A673 (cell line): ENCODE measurements at places on chromosomes 7 and 10.
A peak's percentile ranks its signal among the peaks of the same experiment; 100 is the strongest.

DNA sequence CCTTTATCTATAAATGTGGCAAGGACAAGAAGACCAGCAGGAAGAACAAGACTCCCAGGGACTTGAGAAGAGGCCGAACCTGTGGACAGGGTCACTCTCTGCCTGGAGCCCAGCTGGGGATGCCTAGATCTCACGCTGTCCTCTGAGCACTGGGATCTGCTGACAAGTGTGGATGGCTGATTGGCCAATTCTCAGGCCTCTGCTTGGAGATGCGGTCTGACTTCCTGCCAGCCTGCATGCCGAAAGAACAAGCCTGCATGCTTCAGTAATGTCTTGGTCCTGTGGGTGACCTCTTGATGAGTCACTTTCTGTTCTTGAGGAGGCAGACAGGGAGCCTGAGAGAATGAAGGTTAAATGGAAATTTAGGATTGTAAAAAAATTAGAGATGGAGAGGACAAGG is 84.7 kb downstream of the TMEM178B start:
- DNase-seq, result no peak

DNA sequence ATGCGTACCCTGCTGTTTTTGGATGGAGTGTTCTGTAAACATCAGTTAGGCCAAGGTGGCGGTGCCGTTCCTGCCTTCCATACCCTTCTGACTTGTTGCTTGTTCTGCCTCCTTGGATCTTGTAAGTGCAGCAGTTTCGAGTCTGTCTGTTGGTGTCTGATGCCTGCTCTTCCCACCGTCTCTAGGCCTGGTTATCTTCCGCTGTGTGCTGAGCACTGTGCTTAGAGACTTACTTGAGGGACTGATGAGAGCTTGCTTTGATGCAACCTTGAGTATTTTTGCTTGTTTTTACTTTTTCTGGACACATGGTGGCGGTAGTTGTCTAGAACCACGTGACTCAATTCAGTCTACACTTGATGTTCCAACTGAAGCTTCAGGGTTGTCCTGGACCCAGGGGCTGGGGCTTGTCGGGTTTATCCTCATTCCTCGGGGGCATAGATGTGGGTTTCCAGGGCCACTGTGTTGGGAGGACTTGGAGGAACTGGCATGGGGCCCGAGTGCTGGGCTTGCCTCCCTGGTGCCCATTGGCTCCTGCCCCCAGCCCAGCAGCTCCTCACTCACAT is 14.4 kb upstream of the SPRN start:
- peak; percentile 64 for DNase-seq

GRCh38 chr7:36760856-36761762 is 36.8 kb upstream of the AOAH start:
- DNase-seq, result no peak

DNA sequence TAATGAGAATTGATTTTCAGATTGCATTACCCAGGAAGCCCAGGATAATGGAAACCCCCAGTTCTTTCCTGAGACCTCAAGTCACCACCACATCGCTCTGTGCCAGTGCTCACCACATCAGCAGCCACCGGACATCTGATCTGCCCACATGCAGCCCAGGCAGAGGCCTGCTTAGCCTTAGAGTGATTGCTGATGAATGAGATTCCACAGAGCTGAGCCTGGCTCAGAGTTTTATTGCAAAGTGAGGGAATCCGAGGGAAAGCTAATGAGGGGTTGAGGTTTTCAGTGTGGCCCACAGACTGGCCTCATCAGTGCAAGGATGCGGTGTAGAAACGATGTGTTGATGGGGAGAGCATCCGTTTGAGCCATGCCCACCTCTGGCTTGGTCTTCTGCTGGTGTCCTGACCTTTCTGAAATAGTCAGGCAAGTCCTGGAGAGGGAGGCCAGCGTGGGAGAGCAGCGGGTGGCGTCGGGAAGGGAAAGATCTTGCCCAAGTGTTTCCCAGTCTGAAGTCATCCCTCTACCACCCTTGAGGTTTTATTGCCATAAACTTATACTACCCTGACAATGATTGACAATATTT is 120.3 kb downstream of the ITIH5 start:
- DNase-seq, result no peak

GRCh38 chr10:11169976-11170375 is 152.3 kb downstream of the CELF2 start:
- DNase-seq, result no peak

DNA sequence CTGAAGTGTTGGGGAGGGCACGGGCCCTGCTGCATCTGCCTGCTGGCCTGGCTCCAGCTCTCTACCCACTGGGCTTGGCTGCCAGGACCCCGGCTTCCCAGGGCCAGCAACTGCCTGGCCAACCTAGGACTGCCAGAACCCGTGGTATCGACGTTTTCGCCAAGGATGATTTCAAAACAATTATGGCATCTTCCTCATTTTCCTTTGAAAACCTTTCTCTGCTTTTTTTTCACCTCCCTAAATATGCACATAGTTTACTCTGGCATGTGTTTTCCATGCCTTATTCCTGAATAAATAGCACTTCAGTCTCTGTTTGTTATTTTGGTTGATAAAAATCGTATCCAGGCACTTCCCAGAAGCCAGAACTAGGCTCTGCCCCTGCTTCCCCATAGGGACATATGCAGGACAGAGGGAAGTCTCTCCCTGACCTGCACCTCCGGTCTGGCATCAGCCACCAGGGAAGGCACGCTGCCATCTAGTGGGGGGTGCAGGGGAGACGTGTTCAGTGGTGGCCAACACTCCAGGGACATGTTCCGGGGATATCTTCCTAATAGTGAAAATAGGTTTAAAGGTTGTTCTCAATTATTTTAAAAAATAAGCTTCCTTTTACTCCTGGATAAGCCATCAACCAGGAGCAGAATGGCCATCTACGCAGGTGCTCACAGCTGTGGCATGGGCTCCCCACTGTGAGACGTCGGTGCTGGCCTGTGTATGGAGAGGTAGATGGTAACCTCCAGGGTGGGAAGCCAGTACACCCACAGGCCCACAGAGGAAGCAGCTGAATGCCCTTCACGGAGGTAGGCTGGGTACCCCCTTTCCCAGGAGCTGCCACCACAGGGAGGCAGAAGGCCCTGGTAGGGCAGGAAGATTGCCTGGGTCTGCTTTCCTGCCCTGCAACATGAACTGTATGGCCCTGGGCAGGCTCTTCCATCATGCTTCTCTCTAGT is 30.7 kb upstream of the ANTXRL start:
- DNase-seq, result peak; percentile 40

DNA sequence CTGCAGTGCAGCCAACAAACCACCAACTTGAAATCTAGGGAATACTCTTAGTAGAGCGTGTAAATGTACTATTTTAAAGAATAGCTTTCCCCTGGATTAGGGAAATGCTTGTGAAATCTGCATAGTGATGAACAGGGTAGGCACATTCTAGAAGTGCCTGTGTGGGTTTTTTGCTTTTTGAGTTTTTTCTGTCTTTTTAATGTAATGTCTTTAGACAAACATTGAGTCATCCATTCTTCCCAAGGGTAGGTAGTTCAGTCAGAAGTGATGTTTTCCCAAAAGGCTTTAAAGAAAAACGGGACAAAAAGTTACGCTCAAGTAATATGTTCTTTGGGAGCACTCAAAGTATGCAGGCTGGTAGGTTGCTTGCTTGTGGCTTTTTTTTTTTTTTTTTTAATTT is 130.0 kb downstream of the AUTS2 start:
- DNase-seq, result no peak

GRCh38 chr10:98320486-98321185 is 52.6 kb upstream of the LOXL4 start:
- no peak for DNase-seq

DNA sequence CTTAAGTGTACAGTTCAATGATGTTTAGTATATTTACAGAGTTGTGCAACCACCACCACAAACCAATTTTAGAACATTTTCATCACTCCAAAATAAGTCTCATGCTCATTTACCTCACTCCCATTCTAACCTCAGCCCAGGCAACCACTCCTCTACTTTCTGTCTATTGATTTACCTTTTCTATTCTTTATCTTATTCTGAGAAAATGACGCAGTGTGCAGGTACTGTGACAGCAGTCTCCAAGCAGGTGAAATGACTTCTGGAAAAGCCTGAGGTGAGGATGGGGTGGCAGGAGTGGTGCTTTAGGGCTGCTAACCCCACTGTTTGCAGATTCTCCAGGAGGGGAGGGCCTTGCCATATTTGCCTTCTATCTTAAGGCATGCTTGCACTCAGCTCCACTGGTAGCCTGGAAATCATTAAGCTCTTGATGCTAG is 39.5 kb downstream of the GARS1 start:
- DNase-seq, result no peak

DNA sequence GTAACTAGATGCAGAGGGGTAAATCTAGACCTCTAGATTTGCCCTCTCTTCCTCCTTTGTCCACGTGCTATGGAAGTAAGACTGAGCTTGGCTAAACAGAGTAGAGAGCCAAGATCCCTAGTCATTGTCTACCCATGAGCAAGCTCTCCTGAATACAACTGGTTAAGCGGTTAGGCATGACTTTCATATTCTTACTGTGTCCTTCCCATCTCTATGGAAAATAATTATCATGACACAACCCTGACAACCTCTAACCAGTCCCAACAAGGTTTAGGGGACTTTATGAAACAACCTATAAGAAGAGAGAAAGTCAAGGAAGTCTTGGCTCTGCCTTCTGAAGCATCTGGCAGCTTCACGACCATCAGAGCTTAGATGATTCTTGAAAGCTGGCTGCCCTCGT is 7.8 kb upstream of the LAMB4 start:
- DNase-seq, result no peak

- no peak for DNase-seq
These were observed 9.7 kb downstream of the MDFIC start for GRCh38 chr7:114931656-114932011.

- DNase-seq, result no peak
These were observed 90.3 kb downstream of the CPEB3 start for GRCh38 chr10:92200564-92200963.

- peak; percentile 68 for DNase-seq
These were observed 15.3 kb downstream of the ECHDC3 start for GRCh38 chr10:11757454-11757820.

DNA sequence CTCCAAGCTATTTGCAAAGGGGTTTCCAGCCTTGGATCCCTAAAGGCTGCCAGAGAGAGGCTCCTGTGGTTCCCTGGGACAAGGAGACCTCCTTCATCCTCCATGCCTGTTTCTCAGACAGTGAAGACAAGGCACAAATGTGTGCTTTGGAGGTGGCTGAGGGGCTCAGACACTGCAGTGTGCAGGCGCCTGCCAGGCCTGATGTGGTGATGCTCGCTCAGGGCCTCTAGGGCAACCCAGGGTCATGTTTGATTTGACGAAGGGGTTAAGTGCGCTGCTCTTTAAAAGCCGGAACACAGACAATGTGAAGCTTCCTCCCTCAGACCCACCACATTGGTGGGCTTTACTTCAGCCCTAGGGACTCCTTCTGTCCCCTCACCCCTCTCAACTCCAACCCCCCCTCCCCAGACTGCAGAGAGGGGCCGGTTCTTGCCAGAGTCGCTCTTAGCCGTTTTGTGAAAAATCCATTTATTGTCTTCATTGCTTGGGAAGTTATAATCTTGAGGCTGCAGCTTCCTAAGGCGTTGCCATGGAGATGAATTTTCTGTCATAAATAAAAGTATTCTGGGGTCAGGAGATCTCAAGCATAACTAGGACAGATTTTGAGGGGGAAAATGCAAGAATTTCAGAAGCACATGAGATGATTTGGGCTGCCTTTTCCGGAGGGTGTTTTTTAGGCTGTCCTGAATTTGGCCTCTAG is 35.8 kb downstream of the PDGFA start:
- DNase-seq, result no peak

- DNase-seq, result no peak
These were observed 69.2 kb upstream of the PIK3CG start for GRCh38 chr7:106795877-106796231.

- DNase-seq, result no peak
These were observed 600.9 kb upstream of the MKI67 start for GRCh38 chr10:128727114-128727513.

GRCh38 chr7:11120675-11121220 is 147.1 kb downstream of the PHF14 start:
- no peak for DNase-seq

DNA sequence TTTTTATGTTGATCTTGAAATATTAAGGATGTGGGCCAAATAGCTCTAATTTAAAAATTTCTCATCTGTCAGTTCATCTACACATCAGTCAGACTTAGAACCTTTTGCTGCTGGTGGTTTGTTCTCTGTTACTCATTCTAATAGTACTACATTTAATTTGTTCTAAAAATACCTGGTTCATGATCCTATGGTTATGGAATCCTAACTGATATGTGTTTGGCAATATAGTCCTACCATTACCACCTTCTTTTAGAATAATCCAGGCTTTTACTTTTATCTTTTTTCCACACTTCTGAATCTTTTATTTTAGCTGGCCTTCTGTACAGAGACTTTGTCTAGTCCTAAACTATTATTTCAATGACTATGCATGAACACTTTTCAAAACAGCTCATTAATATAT is 116.9 kb downstream of the SVOPL start:
- DNase-seq, result no peak

DNA sequence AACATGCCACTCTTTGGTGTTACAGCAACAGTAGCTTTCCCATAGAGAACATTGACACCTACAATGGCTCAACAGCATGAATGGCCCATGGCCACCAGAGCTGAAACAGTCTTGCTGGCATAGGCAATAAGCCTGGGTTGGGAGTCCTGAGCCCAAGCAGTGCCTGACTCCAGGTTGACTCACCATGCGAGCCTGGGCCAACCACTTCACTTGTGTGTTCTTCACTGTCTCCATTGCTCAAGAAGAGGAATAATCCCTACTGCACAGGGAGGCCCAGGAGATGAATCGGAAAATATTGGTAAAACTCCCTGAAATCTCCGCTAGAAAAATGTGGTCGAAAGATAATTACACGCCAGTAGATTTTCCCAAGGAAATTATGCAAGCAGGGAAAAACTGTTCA is 89.2 kb upstream of the INHBA start:
- no peak for DNase-seq

DNA sequence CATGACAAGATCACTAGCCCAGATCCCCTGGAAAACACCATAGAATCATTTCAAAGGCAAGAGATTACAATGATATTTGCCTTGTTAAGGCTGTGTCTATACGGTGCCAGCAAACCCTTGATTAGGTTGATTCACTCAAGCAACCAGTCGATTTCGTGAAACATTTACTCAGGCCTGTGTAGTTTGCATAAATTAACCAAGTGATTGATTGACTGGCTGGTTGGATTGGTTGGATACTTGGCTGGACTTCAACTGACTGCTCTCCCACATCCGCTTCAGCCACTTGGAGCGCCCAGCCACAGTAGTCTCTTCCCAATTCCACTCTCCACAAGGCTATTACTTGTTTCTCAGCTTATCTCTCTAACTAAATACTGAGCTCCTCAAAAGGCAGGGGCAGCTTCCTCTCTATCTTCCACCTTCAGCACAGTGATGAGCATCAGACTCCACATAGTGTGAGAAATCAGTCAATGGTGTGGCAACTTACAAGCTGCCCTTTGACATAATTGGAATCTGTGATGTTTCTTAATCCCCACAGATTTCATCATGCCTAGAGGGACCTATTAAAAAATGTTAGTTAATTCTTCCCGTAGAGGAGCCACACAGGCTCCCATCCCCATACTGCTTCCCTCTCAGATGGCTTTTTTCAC is 217.4 kb downstream of the GRM8 start:
- no peak for DNase-seq
